ENCODE measurements at places on chromosomes 1 and 21. TPM values are rescaled to one million over a fixed set of nuclear protein-coding genes. Genes with fewer than 3 reads are reported as not detected.

DNA sequence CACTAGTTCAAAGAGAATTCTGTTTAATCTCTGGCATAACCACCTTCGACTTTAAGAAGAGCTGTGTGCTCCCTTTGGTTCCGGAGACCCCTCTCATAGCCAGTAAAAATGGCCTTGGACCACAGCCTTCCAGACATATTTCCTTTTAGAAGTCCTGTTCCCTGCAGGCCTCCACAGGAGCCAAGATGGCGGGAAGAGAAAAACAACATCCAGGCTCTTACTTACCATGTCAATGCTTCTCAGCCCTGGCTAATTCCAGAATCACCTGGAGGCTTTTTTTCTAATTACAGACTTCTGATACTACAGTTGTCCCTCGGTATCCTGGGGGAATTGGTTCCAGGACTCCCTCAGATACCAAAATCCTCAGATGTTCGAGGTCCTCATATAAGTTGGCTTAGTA, 362.5 kb downstream of the PBX1 start:
- DNase-seq, result no peak

- no peak for DNase-seq
These were observed 12.7 kb downstream of the CFAP298 start for GRCh38 chr21:32599526-32599925.

GRCh38 chr1:201946224-201946908, at the start of gene LMOD1:
LMOD1 (minus strand) TSS chr1:201946548; CDS start chr1:201946340, 208 bp downstream.
- DNase-seq, result peak; percentile 97

The GUCA2A gene
- not detected for total RNA-seq

Measured in esophagus muscularis mucosa (tissue), 4 donors.